ENCODE measurements at places on chromosomes 5 and 9.

- peak; percentile 51 for DNase-seq
Measured at GRCh38 chr5:54243483-54244080, 66.8 kb downstream of the ARL15 start.

DNA sequence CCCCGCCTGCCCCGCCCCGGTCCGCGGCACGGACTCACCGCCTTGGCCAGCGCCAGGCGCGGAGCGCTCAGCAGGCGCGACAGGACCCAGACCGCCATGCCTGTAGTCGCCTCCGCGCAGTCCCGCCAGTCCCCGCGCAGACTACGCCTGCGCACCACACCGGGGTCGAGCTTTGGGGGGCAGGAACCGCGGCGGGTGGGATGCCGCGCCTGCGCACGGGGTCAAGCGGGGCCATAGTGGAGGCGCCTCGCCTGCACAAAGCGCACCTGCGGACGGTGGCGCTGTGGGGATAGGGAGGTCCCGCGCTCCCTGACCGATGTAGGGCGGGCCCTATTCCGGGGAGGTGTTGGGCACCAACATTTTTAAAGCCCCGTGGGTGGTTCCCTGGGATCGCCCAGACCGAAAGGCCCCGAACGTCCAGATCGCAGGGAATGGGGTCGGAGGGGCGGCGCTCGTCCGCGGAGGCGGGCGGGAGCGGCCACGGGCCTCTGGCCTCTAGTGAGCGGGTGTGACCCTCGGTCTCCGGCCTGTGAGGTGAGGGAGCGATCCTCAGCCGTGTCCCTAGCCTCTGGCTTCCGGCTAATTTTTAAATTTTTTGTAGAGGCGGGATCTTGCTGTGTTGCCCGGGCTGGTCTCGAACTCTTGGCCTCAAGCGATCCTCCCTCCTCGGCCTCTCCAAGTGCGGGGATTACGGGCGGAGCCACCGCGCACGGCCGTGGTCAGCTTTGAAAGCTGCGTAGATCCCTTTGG is 70.8 kb upstream of the LPCAT1 start:
- peak; percentile 25 for DNase-seq

DNA sequence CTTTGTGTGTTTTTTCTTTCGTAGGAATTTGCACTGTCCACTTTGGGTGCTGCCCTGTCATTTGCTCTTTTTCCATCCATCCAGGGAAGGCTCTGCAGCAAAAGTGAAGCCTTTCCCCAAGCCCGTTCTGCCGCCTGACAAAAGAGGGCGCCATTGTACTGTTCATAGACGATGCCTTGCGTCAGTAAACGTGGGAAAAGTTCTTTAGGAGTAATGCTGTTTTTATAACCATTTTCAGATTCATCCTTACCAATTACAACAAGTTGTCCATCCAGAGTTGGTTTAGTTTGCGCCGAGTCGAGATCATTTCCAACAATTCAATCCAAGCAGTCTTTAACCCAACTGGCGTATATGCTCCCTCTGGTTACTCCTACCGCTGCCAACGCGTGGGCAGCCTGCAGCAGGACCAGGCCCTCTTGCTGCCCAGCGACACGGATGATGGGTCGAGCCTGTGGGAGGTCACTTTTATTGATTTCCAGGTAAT is 34.3 kb upstream of the RPS23 start:
- DNase-seq, result peak; percentile 84

GRCh38 chr5:106595864-106596263 is 1074.9 kb downstream of the EFNA5 start:
- DNase-seq, result no peak

DNA sequence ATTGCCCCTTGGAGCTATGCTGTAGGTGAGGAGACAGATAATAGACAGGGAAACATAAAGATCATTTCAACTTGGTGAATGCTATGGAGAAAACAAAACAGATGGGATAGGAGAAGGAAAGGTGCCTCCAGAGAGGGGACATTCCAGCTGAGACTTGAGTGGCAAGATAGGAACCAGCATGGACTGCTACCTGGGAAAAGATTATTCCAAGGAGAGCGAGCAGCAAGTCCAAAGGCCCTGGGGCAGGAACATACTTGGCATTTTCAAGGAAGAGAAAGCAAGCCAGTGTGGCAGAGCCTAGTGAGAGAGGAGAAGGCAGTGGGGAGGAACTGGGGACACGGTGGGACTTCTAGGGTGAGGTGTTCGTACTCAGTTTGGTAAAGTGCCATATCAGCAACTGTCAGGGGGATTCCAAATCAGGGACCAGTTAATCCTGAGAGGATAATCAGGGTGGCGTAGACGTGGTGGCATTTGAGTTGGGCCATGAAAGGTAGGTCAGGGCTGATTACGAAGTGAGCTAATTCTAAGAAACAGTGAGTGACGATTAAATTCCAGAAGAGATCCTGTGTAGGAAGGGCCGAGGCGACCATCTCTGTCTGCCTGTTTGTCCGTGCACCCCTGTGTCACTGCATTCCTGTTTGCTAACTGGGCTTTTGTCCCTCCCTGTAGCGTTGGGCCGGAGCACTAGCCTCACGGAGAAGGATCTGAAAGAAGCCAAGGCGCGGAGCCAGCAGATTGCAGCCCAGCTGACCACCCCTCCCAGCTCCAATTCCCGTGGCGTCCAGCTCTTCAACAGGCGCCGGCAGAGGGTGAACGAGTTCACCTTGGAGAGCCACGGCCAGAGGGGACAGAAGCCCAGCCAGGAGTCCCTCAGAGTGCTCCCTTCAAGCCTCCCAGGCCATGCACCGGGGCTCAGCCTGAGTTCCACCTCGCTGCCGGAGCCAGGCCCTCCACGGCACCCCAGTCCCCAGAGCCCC is 7.1 kb downstream of the SYNPO start:
- DNase-seq, result no peak

- peak; percentile 69 for DNase-seq
Measured at GRCh38 chr5:147188200-147189108, 46.4 kb upstream of the STK32A start.

- no peak for DNase-seq
Measured at GRCh38 chr9:70094747-70095146, 51.1 kb downstream of the MAMDC2 start.

- no peak for DNase-seq
Measured at GRCh38 chr9:130298662-130299279, 33.2 kb downstream of the HMCN2 start.

DNA sequence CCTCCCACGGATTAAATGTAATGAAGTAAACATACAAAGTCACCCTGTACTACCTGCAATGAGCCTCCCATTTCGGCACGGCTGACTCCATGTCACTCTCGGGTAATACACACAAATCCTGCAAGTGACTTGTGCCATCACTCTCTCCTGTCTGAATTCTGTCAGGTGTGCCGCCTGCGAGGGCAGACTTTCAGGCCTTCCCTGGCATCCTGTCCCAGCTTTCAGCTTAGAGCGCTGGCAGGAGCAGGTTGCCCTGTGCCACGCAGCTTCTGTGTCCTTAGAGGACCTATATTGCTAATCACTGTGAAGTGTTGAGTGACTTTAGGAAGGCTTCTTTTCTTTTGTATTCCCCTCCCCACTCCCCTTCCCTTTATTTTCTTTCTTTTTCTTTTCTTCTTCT is 25.8 kb upstream of the S1PR3 start:
- no peak for DNase-seq

- no peak for DNase-seq
Measured at GRCh38 chr9:134916161-134916665, 1.5 kb downstream of the FCN1 start.

DNA sequence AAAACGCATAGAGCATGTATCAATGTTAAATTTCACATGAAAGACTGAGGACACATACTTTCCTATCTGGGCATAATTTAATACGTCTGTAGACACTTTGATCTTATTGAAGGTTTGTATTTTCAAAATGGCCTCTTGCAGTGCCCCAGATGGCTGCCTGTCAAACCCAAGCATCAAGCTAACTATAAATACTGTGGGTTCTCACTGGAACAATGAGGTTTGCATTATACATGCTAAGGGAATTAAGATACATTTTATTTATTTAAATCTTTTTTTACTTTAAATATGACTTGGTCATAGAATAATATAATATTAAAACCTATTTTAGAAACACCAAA is 702.9 kb upstream of the GRAMD2B start:
- DNase-seq, result no peak

DNA sequence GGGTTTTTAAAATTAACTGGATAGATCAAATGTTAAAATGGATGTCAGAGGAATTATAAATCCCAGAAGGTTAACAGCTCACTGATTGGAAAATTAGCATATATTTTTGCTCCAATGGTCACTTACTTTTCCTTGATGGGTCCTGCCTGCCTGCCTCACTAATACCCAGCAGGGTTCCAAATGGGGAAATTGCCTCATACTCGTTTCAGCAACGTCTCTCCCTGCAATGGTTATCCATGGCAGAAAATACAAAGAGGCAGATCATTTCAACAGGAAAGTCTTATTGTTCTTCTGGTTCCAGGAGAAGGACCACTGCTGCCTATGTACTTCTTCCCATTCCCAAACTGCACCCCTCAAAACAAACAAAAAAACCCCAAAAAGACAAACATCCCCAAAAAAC is 71.3 kb downstream of the ERP44 start:
- no peak for DNase-seq

DNA sequence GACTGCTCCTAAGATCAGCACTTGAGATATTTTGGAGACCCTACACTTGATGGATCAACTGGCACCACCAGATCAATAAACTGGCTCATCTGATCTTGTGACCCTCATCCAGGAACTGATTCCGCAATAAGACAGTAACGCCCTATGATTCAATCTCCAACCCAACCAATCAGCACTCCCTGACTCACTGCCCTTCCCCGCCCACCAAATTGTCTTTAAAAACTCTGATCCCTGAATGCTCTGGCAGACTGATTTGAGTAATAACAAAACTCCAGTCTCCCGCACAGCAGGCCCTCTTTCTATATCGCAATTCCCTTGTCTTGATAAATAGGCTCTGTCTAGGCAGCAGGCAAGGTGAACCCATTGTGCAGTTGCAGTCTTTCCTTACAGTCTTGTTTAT is 677.0 kb downstream of the LRRC70 start:
- DNase-seq, result no peak

GRCh38 chr5:68406767-68407241 is 191.2 kb downstream of the PIK3R1 start:
- no peak for DNase-seq

- DNase-seq, result peak; percentile 18
Measured at GRCh38 chr9:119365291-119366027, 3.8 kb downstream of the BRINP1 start.

GRCh38 chr9:99860266-99860665 is 38.6 kb downstream of the NR4A3 start:
- no peak for DNase-seq

GRCh38 chr9:94183240-94183999 is 75.7 kb upstream of the ZNF169 start:
- no peak for DNase-seq

- DNase-seq, result no peak
Measured at GRCh38 chr9:69009708-69010107, 4.2 kb downstream of the PRKACG start.

- DNase-seq, result peak; percentile 62
Measured at GRCh38 chr5:14720236-14720923, 55.9 kb downstream of the OTULIN start.

- no peak for DNase-seq
Measured at GRCh38 chr5:150571836-150572235, 63.9 kb downstream of the NDST1 start.

DNA sequence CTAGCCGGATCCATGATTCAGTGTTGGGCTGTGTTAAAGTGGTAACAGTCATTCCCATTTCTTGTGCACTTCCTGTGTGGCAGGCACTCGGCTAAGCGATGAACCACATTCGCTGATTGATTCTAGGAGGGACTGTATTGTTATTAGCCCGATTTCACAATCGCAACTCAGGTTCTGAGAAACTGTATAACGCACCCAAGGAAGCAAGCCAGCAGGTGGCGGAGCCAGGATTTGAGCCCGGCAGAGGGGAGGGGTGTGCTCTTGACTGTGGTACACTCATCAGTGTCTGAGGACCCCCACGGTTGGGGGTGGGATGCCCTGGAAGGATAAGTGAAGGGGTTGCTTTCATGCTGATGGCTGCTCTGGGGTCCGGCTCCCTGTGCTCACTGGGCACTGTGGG is 34.7 kb downstream of the LRSAM1 start:
- DNase-seq, result no peak

DNA sequence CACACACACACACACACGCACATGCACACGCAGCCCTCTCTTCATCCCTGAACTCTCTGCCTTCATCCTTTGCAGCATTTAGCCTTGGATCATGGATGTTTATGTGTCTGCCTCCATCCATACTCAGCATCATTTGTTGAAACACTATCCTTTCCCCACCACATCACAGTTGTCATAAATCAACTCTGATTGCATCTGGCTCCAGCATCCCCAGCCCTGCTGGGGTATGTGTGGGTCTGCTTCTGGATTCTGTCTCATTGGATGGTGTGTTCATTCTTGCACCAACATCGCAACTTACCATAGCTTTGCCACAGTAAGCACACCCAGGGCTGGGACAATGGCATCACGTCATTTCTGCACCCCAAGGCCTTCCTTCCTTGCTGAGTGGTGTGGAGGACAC is 175.4 kb downstream of the RGS3 start:
- no peak for DNase-seq

DNA sequence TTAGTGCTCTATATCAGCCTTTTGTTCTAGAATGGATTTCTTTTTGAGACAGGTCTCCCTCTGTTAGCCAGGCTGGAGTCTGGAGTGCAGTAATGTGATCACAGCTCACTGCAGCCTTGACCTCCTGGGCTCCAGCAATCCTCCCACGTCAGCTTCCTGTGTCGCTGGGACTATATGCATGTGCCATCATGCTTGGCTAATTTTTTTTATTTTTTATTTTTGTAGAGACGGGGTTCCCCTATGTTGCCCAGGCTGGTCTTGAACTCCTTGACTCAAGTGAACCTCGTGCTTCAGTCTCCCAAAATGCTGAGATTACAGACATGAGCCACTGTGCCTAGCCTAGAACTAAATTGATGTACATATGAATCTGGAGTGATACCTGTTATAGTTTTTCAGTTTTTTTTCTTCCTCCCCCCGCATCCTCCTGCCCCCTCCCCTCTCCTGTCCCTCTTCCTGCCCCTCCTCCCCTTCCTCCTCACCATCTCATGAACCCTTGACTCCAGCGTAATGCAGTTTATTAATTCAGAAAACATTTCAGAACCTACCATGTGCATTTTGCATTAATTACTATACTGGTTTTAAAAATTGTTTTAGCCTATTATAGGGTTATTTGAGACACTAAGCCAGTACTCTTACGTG is 37.4 kb upstream of the TNFAIP8 start:
- DNase-seq, result no peak

GRCh38 chr5:146528236-146528635 is 12.2 kb upstream of the GPR151 start:
- DNase-seq, result no peak

- DNase-seq, result peak; percentile 64
Measured at GRCh38 chr5:134851307-134851923, 5.6 kb downstream of the C5orf24 start.

DNA sequence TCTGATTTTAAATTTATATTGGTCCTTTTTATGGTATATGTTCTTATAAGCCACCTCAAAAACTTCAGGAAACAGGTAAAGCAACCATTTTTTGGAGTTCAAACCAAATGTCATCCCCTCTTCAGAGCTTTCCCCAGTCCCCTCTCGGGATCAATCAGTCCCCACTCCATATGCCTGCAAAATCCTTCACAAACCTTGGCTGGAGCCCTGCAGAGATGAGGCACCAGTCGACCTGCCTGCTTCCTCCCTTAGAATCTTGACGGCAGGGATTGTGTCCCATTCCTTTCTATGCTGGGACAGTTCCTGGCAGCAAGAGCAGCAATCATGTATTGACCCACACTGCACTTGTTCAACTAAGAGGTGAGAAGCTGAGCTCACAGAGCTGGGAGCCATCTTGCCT is 22.6 kb downstream of the B4GALT1 start:
- DNase-seq, result no peak

- DNase-seq, result no peak
Measured at GRCh38 chr5:137507150-137507549, 8.0 kb upstream of the SPOCK1 start.

Data from AG10803 (cell line).